ENCODE measurements at places on chromosomes 7 and 10.

GRCh38 chr7:44331682-44332081 is 6.3 kb upstream of the CAMK2B start:
- DNase-seq = no peak

DNA sequence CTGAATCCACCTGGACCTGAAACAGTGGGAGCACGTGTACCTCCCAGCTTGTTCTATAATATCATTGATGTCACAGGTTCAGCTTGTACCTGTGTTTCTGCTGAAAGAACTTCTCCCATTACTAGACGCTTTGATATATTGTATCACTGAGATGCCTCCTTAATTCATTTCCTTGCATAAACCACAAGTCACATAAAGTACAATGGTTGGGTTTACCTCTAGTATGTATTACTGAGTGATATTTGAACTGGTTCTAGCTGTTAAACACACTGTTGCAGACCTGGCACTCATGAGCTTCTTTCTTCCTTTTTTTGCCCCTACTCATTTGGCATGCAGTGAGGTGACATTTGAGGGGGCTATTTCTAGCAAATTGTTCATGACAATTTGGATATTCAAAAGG is 106.6 kb upstream of the KLF14 start:
- no peak for DNase-seq

- DNase-seq = no peak
Measured at GRCh38 chr10:102444851-102445250, 6.5 kb downstream of the C10orf95 start.

GRCh38 chr10:125262409-125262808 is 102.0 kb upstream of the CTBP2 start:
- DNase-seq = no peak

GRCh38 chr10:97270523-97271154 is 21.8 kb downstream of the ARHGAP19 start:
- DNase-seq = no peak

- DNase-seq = no peak
Measured at GRCh38 chr7:76257973-76258372, 44.5 kb upstream of the HSPB1 start.

DNA sequence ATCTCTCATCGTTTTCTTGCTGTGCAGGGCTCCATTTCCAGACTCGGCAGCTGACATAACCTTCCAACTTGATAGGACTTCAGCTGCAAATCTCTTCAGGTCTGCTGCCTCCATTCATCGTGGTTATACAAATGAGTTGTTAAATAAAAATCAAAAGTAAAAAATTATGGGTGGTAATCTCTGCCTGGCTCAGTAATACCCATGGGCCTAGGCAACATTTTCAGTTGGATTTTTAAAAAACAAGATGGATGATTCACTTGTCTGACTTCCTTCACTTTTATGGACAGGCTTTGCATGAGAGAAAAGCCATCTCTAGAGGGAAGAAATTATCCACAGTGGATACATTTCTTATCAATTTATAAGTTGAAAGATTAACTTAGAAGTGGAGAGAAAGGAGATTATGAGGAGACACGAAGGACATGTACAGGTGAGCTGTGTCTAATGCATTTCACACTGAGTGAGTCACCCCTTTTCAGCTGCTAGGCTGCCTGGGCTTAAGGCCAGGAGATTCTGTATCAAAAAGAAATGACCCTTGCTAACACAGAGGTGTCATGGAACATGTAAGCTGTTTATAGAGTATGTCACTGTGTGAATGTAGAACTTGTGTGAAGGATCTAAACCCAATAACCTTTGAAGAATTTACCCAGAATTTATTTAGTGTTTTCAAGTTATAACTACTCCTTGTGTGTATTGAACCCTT is 495.1 kb downstream of the AUTS2 start:
- no peak for DNase-seq

DNA sequence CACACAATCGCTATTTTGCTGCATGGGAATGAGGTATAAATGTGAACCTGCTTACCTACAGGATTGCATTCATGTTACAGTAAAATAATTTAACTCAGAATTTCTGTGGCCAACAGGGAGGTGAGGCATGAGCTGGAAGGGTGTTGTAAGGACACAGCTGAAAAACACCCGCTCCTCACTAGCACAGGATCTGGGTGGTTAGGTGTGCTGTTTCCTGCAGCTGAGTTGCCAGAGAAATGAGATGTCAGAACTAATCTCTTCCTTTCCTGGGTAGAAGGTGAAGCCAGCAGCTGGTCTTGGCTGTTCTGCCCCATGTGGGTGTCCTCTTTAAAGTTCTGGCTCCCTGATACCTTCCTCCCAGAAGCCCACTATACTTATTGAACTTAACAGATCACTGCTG is 39.0 kb upstream of the ZNF438 start:
- DNase-seq = no peak

GRCh38 chr7:117219485-117219884 is 103.4 kb downstream of the WNT2 start:
- DNase-seq = no peak

All from right hindlimb (tissue), 1 donor.